ENCODE measurements at places on chromosomes 16 and 17.
A peak's percentile ranks its signal among the peaks of the same experiment; 100 is the strongest.

DNA sequence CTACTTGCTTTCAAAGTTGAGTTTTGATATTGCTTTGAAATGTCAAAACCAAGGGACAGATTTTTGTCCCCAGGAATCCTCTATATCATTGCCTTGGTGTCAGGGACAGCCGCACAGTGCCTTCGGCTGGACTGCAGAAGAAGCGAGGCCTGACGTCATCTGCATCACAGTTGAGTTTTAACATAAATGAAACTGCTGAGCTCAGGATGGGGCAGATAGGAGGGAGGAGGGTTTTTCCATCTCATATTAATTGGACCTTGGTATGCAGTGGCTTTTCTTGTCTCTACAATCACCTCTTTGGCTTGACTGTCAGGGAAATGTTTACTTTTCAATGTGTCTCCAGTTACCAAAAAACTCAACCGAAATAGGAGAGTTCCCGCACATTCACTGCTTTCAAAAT is 111.3 kb downstream of the AATF start:
- no peak for DNase-seq

- DNase-seq = no peak
Measured at GRCh38 chr16:27220527-27220926, 17.2 kb downstream of the KDM8 start.

DNA sequence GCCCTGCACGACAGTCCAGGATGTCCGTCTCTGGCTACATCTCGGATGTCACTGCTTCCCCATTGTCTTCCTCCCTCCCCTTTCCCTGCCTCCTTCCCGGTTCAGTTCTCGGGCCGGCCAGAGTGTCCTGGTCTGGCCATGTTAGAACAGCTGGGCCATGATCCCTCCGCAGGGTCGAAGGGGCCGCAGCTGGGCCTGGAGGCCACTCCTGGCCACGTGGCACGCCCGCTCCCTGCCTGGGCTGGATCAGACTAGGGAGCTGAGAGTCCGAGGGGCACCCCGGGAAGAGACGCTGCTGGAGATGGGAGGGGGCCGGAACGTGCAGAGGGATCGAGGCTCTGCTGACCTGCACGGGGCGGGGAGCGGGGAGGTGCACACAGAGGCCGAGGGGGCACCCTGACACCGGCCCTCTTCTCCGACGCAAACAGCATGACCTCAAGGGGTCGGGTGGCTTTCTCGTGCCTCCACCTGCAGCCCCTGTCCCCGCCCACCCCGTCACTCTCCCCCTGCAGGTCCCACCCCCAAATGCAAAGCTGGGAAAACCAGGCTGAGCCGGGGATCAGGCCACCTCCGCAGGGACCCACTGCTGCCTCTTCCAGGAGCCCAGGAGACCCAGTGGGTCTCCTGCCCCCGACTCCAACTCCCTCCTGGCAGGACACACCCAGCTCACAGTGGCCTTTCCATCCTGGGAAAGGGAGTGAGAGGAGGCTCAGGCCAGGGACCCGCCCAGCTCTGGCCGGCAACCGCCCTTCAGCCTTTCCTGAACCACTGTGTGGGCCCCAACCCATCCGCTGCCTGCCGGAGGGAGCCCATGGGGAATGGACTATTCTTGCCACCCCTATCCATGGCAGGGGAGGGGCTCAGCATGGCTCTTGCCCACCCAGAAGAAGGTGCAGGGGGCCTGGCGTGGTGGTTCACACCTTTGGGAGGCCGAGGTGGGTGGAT is 38.5 kb downstream of the CTU2 start:
- DNase-seq = no peak

DNA sequence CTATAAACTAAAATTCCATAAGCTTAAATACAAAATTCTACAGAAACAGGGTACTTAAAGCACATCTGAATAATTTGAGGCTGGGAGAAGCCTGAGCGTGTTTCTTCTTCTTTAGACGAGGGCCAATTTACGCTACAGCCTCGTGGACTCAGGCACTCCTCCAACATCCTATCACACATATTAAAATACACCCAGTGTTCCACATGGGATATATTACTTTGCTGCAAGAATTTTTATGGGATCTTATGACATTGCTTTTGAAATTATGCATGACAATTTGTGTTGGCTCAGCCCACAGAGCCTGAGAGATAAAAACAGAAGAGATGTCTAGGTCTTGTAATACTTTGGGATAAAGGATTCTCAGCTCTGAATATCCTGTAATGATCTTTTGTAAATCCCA is 3.5 kb upstream of the TANGO6 start:
- DNase-seq = no peak

- no peak for DNase-seq
Measured at GRCh38 chr16:22264786-22265185, 32.4 kb upstream of the POLR3E start.

DNA sequence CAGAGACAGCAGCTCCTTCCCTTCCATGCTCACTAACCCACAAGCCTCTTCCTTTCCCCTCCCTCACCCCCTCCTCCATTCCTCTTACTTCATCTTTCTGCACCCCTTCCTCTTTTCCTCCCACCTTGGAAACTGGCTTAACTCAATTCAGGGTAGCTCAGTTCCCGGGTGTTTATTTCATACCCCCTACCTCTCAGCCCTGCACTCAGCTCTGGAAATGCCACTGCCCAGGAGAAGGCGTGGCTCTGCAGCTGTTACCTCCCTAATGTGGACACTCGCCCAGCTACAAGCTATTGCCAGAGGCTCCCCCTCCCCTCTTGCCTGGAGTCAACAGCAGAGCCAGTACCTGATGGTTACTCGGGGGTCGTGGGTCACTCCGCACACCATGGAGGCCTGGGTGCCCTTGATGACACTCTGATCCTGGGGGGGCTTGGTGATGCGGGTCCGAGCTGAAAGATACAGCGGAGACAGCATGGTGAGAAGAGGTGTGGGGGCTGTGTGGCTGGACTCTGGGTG is 118.4 kb upstream of the CDC42EP4 start:
- DNase-seq = no peak

GRCh38 chr17:63247706-63248105 is 198.4 kb downstream of the CYB561 start:
- no peak for DNase-seq

GRCh38 chr16:3259836-3260235 is 3.4 kb upstream of the MEFV start:
- no peak for DNase-seq

- DNase-seq = no peak
Measured at GRCh38 chr17:59371416-59372100, 40.1 kb downstream of the YPEL2 start.

DNA sequence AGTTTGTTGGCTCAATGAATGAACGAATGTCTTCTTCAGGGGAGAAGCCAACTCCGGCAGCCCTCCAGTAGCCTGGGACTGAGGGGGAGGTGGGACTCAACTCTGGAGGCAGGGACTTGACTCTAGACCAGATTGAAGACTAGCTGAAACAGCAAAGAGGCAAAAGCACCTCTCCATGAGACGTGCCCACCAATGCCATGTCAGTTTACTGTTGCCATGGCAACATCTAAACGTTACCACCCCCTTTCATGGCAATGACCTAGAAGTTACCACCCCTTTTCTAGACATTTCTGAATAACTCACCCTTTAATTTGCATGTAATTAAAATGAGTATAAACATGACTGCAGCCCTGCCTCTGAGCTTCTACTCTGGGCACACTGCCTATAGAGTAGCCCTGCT is 91.8 kb downstream of the ASIC2 start:
- DNase-seq = no peak

GRCh38 chr16:78842950-78843349 is 743.5 kb downstream of the WWOX start:
- DNase-seq = no peak

- DNase-seq = peak; percentile 12
Measured at GRCh38 chr17:6269478-6269877, 165.4 kb downstream of the AIPL1 start.

DNA sequence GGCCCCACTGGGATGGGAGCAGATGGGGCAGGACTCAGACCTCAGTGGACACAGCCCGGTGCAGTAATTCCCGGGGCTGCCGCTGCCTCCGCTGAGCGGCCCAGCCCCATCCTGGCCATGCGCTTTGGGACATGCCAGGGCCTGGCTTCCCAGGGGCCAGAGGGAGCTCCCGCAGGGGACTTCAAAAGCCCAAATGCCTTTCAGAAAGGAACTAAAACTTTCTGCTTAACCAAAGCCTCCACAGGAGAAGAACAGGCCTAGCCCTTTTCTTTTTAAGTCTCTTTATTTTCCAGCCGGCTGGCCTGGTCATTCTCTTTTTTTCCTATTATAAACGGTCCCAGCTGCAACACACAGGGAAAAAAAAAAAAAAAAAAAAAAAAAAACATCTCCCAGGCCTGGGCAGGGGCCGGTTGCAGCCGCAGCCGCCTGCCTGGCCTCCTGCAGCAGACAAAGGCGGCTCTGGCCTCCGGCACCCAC is 10.7 kb upstream of the ZNF423 start:
- DNase-seq = no peak

DNA sequence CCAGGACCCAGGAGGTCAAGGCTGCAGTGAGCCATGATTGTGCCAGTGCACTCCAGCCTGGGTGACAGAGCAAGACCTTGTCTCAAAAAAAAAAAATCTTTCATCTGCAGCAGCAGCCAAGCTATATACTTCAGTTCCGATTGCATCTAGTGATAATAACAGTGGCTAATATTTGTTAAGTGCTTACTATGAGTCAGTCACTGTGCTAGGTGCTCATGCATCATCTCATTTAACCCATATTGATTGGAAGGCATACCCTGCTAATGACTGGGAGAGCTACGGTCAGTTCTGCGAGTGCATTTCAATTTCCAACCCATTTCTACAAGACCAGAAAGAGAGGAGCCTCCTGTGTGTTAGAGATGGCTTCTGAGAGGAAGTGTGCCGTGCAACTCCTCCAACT is 7.7 kb upstream of the TUBG2 start:
- DNase-seq = no peak

GRCh38 chr17:45060382-45060796 is 728 bp upstream of the NMT1 start:
- no peak for DNase-seq

- no peak for DNase-seq
Measured at GRCh38 chr16:85437166-85438052, 175.7 kb upstream of the GSE1 start.

DNA sequence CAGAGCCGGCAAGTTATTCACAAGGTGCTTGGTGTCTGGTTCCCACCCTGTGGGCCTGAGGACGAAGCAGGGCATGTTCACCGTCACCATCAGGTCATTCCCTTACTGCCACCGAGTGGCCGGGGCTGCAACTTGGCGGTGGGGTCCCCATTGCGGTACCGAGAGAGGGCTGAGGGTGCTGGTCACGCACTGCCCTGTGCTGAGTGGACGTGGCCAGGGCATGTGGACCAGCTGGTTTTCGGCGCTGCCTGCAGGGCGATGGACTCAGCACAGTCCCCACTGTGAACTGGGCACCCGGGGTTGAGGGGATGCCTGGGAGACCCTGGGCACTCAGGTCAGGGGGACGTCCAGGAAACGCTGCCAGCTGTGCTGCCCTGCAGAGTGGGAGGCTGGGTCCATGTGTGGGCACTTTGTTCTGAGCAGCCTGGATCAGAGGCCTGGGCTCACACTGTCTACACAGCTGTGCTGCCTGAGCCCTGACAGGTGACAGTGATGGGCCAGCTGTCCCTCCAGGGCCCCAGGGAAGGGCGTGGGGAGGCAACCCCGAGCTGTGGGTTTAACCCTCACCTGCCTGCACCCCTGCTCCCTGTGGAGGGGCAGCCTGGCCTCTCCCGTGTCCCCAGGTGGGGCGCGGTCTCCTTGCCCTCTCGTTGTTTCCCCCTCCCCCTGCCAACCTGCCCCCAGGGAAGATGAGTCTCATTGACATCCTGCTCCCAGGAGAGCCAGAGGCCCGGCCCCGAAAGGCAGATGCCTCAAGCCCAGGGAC is 39.3 kb upstream of the GNG13 start:
- DNase-seq = no peak

GRCh38 chr17:77282524-77283515 is 142.1 kb downstream of the SEC14L1 start:
- DNase-seq = peak; percentile 45

DNA sequence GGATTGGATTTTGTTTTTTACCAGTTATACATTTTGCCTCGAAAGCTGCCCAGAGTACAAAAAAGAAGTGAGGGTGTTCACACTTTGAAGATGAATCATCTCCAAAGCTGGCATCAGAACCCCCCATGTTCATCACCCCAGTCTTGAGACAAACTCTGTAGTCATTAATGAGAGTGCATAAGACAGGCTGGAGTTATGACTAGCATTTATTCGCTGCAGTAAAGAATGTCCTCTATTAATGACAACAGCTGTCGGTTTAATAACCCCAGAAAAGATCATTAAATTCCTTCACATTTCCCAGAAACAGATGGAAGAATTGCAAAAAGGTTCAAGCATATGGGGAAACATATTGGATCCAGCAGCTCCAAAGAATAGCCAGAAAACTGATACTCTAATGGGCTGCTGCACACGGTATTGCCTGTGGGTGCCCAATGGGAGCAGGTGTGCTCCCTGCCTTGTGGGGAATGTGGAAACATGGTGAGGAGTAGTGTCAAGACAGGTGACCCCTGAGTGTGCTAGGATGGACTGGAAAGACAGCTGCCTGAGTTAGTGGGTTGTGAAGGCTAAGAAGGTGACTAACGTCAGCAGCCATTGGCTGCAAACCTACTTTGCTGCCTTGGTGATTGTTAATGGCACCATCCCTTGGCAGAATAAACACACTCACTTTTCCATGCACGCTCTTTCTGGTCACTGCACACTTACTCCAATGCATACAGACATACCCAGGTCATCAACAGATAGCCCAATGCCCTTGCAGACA is 81.9 kb downstream of the AIPL1 start:
- DNase-seq = no peak

DNA sequence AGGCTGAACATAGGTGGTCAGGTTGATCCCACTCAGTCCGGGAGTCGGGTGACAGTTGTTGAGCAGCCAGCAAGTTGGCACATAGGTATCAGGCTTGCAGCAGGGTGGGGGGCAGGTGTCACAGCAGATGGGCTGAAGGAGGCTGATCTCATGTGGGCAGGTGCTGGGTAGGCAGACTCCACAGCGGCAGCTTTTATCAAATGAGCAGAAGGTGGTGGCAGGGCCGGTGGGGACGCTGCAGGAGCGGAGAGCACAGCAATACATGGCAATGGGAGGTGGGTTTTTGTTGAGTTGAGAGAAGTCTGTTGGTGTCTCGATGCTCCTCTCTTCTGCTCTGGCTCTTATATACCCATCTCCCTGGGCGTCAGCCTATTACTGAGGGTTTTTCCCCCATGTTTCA is at the start of gene KRTAP3-1:
TSS of gene KRTAP3-1 (minus strand) at position 318 of the 400 bp plus-strand sequence. CDS start at position 264, 54 bp downstream.
- DNase-seq = no peak

- DNase-seq = peak; percentile 40
Measured at GRCh38 chr17:9817086-9817485, 4.8 kb downstream of the GSG1L2 start.

DNA sequence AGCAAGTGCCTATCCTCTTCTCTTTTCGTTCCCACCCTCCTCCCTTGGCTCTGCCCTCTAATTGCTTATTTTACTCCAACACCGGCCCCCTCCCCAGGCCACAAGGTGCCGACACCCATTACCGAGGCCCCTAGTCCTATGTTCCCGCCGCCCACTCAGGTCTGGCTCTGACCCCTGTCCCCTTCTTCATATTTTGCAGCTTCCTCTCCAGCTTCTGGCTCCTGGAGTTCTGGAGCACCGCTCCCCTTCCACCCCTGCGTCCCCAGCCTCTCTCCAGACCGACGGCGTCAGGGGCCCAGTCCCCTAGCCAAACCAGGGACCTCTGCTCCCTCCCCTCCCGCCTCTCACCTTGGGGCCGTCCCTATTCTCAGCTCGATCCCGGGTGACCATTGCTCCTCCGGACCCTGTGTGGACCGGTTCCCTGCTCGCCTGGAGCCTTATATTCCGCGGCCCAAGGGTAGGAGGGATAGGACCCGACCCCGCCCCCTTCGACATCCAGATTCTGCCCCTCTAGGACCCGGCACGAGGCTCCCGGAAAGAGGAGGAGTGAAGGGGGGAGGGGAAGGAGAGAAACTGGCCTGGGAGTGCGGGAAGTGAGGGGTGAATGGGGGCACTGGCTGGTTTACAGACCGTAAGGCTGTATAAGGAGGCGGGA is at the start of gene HES7:
TSS of gene HES7 (minus strand) at position 412 of the 655 bp plus-strand sequence. CDS start at position 390, 22 bp downstream.
- no peak for DNase-seq
